ENCODE measurements at places on chromosomes 7 and 10.

DNA sequence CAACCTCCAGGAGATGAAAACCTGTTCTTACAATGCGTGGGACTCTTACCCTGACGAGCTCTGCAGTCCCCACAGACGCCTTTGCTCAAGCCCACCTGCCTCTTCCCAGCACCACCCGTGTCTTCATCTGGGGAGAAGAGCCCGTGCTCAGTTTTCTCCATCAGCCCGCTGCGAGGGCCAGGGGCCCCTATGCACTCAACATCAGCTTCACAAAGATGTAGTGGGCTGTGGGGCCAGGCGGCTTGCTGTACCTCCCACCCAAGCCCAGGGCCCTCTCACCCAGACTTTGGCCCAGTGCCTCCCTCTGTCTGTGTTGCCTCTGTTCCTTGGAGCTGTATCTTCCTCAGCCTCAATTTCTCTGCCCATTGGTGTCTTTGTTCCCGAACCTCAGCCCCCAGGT, 436.6 kb downstream of the DNAJB6 start:
- no peak for DNase-seq

DNA sequence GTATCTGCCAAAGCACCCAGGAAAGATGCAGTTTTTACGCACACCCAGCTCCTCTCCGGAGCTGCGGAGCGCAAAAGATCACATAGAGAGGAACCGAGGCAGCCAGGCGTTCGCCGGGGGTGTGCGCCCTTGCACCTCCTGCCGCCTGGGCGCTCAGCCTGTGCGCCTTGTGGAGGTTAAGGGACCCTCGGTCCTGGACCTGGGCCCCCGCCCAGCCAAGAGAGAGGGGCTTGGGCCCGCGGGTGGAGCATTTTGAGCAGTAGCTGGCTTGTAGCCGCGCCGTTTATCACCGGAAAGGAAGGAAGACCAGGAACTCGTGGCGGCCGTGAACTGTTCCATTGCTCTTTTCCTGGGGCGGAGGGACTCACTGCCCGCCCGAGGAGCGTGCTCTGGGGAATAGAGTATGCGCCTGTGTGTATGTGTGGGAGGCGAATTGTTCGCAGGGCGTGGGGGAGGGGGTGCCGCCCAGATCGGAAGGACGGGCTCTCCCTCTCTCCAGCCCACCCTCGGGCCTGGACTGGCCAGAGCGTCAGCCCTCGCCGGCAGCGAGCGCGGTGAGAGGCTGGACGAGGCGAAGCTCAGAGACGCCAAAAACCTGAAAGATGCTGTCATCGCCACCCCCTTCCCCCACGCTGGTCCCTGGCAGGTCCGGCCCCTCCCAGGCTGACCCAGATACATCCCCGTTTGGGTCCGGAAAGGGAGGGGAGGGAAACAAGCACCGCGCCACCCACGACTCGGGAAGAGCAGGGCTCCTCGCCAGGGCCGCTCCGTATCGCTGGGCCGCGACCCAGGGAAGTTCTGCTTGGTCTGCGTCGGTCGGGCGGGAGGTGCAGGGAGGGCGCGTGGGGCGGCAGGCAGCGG, 1.2 kb upstream of the WNT2 start:
- no peak for DNase-seq

- DNase-seq = no peak
These were observed 14.1 kb downstream of the ZNF398 start for GRCh38 chr7:149161241-149161848.

- DNase-seq = no peak
These were observed 108.9 kb upstream of the LYZL2 start for GRCh38 chr10:30738416-30738815.

- DNase-seq = no peak
These were observed 31.9 kb upstream of the GUSB start for GRCh38 chr7:66013938-66014337.

- no peak for DNase-seq
These were observed 65.8 kb downstream of the STK17A start for GRCh38 chr7:43648473-43649406.

DNA sequence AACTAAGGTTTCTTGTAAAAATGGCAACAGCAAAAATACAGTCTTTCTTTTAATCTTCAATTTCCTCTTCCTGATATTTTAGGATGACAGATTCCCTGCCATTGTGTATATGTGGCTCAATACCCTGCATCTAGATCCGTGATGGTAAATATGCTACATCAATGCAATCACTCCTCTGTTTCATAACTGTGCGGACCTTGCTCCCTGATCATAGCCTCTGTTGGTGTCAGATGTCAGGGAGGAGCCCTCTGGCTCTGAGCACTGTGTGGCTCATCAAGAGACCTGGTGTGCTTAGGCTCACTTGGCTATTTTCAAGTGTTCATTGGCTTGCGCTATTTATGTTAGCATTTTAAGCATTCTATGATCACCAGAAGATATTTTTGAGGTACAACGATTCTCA, 33.0 kb upstream of the AGR3 start:
- no peak for DNase-seq

DNA sequence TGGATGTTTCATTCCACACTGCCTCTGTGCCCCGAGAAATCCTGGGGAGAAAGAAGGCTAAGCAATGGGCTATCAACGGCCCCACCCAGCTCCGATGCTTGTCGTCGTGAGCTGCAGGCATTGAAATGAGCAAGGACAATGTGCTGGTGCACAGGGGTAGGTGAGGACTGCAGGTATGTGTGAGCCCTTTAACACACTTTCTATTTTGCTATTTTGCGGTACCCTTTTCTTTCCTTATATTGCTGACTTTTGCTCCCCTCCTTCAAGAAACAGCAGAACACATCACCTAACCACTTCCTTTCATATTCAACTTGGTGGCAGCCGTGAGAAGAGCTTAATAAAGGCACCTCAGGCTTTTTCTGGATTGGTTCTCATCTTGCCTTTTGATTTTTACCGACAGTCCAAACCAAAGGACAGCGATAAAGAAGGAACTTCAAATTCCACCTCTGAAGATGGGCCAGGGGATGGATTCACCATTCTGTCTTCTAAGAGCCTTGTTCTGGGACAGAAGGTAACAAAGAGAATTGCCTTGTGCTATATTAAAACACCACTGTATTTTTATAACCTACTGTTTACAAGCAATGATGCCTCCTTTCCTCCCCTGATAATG, 39.2 kb downstream of the AIFM2 start:
- DNase-seq = no peak

DNA sequence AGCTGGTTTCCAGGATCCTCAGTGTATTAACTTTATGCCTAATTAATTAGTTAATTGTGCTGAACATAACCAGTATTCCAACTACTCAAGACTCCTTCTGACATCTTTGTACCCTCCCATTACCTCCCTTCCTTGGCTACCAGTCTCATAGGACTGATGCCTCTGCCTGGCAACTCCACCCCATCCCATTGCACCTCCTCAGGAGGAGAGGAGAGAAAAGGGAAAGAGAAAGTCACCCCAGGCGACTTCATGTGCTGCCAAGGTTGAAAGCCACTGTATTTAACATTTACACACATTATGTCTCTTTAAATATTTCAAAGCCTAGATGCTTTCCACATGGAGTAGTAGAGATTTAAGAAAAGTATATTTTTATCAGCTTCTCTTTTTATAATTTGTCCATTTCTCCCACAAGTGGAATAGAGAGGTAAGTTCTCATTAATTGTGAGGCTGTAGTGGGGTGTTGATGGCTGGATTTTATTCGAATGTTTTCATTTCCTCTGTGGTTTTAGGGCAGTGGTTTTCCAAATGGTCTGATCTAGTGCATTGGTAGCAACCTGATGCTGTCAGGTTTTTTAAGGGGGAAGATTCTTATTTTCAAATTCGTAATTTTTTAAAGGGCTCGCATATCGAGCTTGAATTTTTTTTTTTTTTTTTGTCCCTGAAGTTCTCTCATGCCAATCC, 148.0 kb downstream of the BICC1 start:
- DNase-seq = no peak

DNA sequence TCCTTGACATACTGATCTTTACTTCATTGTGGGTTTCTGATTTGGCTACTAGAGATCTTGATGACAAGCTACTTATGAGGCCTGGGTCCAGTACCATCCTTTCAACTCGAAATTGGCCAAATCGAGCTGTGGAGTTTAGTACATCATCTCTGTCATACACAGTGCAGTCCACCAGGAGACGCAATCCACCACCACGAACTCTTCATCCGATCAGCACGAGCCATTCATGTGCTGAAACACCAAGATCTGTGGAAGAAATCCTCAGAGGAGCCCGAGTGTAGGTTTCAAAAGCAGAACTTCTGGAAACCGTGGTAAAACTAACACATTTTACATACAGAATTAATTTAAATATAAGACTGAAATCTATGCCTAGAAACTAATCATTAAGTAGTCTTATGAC, 14.2 kb downstream of the DNAJC9 start:
- no peak for DNase-seq

DNA sequence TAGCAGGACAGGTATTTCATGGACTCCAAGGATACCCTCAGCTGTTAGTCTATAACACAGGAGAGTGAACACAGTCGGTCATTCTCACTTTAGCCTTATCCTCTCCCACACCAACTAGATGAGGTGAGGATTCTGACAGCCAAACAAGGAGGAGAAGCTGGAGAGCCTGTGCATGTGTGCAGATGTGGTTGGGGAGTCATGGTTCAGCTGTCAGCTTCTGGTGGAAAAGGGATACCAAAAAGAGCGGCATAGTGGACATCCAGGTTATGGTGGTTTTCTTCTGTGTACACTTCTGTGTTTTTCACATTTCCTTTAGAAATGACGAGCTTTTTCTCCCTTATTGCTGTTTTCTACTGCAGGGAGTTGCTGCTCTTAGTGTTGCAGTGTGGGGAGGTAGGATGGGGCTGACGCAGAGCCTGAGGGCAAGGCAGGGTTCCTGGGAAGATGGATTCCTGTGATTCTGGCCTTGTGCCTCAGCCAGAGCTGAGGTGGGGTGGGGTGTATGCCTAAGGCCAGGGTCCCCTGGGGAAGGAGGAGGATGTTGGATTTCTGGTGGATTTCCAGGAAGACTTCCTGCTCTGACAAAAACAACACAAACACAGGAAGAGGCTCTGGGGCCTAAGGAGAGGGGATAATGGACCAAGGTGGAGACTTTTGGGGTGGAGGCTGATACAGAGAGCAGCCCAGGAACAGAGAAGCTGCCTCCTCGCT, 26.6 kb downstream of the PLAU start:
- no peak for DNase-seq

DNA sequence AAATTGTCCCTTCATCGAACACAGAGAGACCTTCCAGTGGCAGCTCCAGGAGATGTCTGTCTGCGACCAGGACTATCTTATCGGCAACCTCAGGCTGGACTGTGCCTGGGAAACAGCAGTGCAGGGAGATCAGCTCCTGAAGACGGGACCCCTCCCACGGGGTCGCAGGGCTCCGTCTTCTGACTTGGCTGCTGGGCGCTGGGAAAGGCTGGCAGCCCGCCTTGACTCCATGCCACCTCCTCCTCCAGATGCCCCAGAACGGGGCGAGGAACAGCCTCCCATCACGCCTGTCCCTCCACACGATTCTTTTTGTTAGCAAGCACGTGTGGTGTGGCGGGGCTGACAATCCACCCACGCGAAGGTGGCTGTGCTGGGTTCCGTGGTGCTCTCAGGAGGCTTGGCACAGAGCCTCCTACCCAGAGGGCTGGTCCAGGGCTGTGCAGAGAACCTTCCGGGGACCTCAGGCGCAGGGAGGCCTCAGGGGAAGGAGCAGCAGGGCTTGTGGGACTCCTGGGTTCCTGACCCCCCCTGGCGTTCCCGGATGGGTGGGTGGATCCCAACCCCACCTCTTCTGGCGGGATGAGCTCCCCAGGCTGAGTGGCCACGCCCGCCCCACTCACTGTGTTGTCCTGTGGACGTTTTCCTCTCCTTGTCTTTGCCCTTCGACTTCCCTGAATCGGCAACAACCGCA, 47.6 kb upstream of the NKX6-2 start:
- DNase-seq = no peak

DNA sequence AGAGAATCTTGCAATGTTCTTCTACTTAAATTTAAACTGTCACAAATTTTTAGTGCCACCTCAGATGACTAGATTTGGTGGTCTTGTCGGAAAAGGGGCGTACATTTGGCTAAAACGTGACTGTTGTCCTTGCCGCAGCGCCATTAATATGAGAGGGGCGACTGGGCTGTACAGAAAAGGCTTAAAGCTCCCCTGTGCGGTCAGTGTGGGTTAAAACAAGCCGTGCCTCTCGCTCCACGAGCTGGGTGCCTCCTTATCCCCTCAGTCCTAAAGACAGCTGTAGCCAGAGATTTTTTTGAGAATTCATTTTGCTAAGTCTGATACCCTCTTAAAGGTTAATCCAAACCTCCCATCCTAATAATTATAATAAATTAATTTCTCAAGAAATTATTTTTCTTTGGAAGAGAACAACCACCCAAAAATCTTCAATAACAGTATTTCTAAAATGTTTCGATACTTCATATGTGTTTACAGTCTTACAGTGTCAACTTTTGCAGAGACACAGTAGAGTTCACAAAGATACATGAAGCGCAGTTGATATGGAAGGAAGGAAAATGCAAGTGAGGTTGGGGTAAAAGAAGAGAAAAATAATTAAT, 68.6 kb downstream of the C7orf25 start:
- no peak for DNase-seq

GRCh38 chr10:607545-608185, 81.8 kb downstream of the DIP2C start:
- DNase-seq = no peak

DNA sequence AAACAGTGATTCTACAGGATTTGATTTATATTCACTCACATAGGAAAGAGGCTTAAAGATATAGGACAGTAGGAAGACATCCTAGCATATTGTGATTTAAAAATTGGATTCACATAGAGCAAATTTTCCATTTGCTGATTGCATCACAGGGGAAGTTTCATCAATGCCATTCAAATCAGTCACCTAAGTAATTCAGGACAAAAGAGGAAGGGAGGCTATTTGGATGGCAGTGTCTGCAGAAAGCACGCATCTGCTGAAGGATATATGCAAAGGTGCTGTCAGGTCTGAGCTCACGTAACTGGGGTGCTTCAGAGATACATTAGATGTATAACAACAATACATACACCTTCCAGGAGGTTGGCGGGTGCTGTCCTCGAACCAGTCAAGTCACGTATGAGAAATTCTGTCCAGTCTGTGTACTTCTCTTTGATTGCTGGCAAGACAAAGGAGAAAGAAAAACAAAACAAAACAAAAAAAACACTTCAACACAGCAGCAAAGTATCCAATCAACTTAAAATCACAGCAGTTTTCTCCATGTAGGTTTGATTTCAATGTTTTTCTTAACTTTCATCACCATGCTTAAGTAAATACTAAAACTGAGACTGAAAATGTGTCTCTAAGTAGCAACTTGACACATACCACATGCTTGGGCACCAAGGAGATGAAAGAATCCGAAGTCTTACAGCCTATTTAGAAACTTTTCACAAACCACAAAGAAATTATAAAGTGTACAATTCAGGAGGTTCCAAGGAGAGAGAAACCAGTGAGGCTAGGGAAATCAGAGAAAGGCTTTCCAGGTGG, 125.1 kb downstream of the SFMBT2 start:
- DNase-seq = no peak

GRCh38 chr10:77894058-77894457, 32.5 kb downstream of the DLG5 start:
- no peak for DNase-seq

All from NCI-H2029 treated with DMSO at 0.1 percent for 48 hours (cell line).